ENCODE measurements at places on chromosomes 3 and 15. TPM values are rescaled to one million over a fixed set of nuclear protein-coding genes. Genes with fewer than 3 reads are reported as not detected.

ADCY5 gene
- 72.7 TPM for total RNA-seq

PSTPIP1 gene
- total RNA-seq, result 42.9 TPM

TGM5 gene
- total RNA-seq, result 0.84 TPM

DNA sequence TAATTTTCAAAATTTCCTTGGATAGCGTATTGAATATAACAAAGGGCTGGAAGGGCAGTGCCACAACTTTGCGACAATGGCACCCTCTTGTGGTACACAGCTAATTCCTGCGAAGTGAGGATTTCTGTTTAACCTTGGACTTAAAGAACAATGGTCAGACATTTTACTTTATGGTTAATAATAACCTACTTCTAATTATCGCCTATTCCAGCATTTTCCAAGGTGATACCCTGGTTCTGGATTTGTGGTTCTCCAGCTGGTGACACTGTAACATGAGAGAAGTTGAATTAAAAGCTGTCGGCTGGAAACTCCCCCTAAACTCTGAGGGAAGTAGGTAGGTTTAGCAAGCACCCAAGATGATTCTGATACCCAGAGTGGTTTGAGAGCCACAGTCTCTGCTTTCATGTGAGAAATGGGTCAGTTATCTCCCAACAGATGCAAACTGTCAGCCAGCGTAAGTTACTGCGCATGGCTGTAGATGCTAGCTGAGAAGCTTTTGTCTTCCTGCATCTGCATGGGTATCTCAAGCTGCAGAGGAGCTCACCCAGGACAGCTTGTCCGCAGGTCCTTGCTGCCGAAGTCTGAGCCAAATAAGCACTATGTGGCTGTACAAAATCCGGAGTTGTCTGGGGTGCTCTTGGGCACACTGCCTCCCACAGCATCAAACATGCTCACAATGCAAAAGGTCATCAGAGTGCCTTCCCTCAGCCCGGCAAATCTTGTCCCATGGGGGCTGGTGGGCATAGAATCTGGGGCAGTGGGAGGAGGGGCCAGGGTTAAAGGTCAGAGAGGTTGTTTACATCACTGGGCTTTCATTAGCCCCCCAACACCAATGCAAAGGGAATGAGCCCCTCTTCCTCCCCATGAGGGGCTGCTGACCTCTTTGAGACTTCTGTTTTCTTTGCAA lies 6.6 kb upstream of the CHSY1 start:
- peak; percentile 79 for DNase-seq

- no peak for DNase-seq
Measured at GRCh38 chr15:70171256-70171886, 73.7 kb upstream of the TLE3 start.

GRCh38 chr15:24835301-24835700 lies 119.5 kb upstream of the SNRPN start:
- DNase-seq, result no peak

GRCh38 chr3:16286751-16287543 lies 21.9 kb downstream of the OXNAD1 start:
- no peak for DNase-seq

DNA sequence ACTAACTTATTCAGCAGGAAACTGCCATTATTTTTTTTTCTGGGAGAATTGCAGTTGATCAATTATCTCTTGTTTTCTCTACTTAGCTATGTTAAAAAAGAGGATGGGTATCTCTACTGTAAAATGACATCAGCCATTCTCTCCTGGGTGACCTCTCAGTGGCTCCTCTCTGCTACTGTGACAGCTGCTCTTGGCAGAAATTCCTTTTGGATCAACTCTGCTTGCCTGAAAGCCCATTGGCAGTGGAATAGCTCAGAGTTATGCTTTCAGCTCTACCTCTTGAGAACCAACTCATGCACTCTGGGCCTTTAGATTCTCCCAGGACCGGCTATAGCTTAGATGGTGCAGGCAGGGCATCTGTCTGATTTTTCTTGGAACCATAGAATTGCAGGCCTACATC lies 99.9 kb upstream of the GAP43 start:
- DNase-seq, result no peak

DNA sequence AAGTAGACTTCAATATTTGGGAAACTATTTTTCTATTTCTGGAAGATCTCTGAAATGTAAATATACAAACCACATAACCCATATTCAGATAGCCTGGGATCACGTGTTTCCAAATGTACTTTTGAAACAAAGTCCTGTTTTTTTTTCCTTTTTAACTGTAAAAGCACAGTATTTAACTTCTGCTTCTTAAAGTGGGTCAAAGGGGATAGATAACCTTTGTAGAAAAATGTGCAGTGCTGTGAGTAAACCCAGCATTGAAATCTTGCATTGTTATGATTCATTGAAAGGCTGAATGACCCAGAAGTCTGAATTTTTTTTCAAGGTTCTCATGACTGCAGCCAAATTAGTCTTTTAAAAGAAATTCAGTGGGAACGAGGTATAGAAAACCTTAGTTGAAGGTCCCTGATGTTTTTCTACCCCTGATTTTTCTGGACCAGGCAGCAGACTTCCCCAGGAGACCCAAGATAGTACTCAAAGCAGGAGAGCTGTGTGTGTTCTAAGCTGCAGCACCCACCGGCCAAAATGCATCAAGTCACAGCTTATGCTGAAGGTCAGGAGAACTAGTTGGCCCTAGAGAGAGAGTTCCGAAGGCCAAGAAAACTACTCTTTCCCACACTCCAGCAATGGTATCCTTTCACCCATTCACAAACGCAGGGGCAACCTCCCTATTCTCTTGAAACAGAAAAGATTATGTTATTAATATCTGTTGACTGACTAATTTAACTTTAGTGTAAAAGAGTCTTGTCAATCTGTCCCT lies 43.6 kb upstream of the APH1B start:
- DNase-seq, result no peak

Measured in aorta (tissue), 5 donors.